HT1080 (cell line): ENCODE measurements at places on chromosomes 16 and 17. TPM values are rescaled to one million over a fixed set of nuclear protein-coding genes. Genes with fewer than 3 reads are reported as not detected.

FBXW10 gene
- not detected in 2 replicates for total RNA-seq

TMEM238L gene
- not detected in 2 replicates for total RNA-seq

SOX9 gene
- total RNA-seq, result 24.9 and 43.0 TPM in 2 replicates

KCNJ18 gene
- total RNA-seq, result 0.07 TPM in 1 of 2 replicates, not detected in the other

TMEM132E gene
- total RNA-seq, result not detected in 2 replicates

PMP22 gene
- total RNA-seq, result 20.8 and 23.6 TPM in 2 replicates

HS3ST3A1 gene
- total RNA-seq, result 163 and 187 TPM in 2 replicates

PRAC1 gene
- total RNA-seq, result not detected in 2 replicates

TBC1D3K gene
- total RNA-seq, result 1.2 TPM in 1 of 2 replicates, not detected in the other

VTN gene
- total RNA-seq, result not detected in 2 replicates

FAM20A gene
- total RNA-seq, result not detected in 2 replicates

CHST6 gene
- not detected in 2 replicates for total RNA-seq
